CD4-positive, alpha-beta T cell treated with Interleukin-2 at 100 ng/mL for 4 hours (primary cell): ENCODE measurements at places on chromosomes 6 and 20.

- DNase-seq, result no peak
Observed at GRCh38 chr6:47483516-47483852, 5.9 kb downstream of the CD2AP start.

DNA sequence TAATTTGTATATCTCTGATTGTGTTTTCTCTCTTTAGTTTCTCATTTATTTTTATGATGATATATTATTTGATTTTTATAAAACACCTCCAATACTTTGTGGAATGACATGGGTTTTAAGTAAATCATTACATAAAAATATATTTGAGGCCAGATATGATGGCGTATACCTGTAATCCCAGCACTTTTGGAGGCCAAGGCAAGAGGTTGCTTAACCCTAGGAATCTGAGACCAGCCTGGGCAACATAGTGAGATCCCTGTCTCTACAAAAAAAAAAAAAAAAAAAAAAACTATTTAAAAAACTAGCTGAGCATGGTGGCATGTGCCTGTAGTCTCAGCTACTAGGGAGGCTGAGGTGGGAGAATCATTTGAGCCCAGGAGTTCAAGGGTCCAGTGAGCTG, 87.3 kb downstream of the BMP6 start:
- DNase-seq, result no peak

DNA sequence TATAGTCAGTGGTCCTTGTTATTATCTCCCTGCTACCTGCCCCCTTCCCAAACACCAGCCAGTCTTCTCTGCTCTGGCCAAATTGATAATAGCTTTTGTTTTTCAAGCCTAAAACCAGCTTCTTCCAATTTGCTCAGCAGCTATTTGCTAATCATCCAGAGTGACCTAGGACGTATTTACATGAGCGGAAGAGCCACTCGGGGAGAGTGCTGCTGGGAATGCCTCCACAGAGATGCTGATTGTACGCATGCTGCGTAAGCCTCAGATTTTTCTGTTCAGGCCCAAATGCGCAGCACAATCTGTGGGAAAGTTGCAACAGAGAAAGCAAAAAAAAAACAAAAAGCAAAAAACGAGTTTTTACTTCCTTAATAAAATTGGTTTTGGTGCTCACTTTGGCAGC, 24.4 kb upstream of the ID1 start:
- no peak for DNase-seq

DNA sequence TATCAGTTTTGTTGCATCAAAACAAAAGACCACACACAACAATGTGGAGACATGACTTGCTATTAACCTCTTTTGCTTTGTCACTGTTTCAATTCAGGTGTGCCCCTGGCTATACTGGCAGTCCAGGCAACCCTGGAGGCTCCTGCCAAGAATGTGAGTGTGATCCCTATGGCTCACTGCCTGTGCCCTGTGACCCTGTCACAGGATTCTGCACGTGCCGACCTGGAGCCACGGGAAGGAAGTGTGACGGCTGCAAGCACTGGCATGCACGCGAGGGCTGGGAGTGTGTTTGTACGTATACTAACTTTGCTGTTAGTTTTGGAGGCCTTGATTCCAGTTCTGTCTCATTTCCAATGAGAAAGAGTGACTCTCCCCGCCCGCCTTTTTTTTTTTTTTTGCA, 356.9 kb downstream of the ARHGAP18 start:
- DNase-seq, result no peak

GRCh38 chr20:40771848-40772511, 82.9 kb upstream of the MAFB start:
- DNase-seq, result no peak

- no peak for DNase-seq
Observed at GRCh38 chr6:129546702-129547101, 163.3 kb downstream of the ARHGAP18 start.

DNA sequence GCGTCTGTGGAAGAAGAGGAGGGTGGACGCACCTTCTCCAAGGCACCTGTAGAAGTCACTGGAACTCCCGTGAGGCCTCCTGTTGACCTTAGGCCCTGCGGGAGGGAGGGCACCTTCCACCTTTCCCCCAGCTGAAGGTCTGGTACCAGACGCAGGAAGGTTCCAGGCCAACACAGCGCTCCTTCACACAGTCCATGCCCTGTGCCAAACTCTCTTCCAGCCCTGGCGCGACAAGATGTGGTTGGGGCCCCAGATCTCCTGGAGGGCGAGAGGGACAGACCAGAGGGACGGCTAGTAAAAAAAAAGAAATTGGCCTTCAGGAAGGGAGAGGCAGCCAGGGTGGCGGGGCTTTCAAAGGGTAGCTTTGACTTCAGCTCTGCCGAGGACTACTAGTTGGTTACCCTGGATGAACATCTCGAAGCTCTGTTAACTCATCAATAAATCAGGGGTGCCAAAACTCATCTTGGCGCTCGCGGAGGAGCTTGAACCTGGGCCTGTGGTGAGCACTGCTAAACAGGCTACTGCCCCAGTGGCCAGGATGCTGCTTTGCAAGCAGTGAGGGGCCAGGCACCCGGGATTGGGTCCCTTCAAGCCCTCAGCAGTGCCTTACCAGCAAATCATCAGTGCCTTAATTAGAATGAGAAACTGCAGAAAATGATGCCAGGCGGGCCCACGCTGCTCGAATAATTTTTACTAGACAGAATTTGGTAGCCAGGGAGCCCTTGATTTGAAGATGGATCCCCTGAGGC, 14.9 kb downstream of the AARS2 start:
- no peak for DNase-seq

- no peak for DNase-seq
Observed at GRCh38 chr20:50163570-50164317, 10.2 kb upstream of the PEDS1 start.

GRCh38 chr6:81749707-81750106, 2.8 kb downstream of the TENT5A start:
- no peak for DNase-seq

- DNase-seq, result no peak
Observed at GRCh38 chr6:44217332-44218143, 812 bp downstream of the MYMX start.

DNA sequence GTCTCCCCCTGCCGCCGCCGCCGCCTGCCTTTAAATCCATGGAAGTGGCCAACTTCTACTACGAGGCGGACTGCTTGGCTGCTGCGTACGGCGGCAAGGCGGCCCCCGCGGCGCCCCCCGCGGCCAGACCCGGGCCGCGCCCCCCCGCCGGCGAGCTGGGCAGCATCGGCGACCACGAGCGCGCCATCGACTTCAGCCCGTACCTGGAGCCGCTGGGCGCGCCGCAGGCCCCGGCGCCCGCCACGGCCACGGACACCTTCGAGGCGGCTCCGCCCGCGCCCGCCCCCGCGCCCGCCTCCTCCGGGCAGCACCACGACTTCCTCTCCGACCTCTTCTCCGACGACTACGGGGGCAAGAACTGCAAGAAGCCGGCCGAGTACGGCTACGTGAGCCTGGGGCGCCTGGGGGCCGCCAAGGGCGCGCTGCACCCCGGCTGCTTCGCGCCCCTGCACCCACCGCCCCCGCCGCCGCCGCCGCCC, 474 bp downstream of the CEBPB start:
- DNase-seq, result peak; percentile 54
